ENCODE measurements at places on chromosomes 1 and 21.
A peak's percentile ranks its signal among the peaks of the same experiment; 100 is the strongest.

- no peak for DNase-seq
Measured at GRCh38 chr1:86583032-86583431, 36.2 kb downstream of the CLCA4 start.

- DNase-seq, result no peak
Measured at GRCh38 chr1:37951783-37952624, 5.2 kb upstream of the INPP5B start.

DNA sequence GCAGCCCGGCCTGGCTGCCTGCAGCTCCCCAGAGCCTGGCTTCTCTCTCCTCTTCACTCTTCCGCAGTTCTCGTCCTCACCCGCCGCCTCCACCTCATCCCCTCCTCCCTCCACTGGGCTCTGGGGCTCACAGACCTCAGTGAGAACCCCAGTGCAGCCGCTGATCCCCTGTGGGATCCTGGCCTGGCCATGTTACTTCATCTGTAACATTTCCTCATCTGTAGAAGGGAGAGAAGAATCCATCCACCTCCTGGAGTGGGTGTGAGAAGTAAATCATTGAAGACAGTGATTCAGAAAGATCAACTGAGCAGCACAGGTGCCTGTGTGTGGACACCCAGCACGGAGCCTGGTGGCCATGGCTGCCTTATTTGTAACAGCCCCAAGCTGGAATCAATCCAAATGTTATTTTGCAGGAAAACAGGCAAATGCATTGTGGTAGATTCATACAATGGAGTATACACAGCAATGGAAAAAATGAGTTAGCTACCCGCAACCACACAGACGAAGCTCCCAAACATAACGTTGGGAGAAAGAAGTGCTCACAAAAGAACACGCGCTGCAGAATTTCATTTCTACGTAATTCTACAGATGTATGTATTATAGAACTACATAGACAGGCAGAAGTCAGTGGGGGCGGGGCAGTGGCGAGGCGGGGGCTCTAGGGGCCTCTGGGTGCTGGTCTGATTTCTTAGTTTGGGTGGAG lies 8.7 kb downstream of the LAPTM5 start:
- DNase-seq, result peak; percentile 83

DNA sequence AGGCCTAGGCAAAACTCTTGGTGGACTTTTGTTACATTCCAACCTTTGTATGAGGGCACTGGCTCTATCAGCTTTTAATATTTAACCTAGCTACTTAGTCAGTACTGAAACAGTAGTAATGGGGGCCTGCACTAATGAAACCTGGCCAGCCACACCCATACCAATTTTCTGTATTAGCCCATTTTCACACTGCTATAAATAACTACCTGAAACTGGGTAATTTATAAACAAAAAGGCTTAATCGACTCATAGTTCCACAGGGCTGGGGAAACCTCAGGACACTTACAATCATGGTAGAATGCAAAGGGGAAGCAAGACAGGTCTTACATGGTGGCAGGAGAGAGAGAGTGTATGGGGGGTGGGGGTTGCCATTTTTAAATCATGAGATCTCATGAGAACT lies 245.7 kb upstream of the RGS18 start:
- no peak for DNase-seq

GRCh38 chr1:93641527-93641926 lies 40.1 kb downstream of the BCAR3 start:
- no peak for DNase-seq

- no peak for DNase-seq
Measured at GRCh38 chr1:240539769-240540414, 72.1 kb downstream of the GREM2 start.

GRCh38 chr1:222404710-222405109 lies 143.2 kb downstream of the HHIPL2 start:
- DNase-seq, result no peak

- no peak for DNase-seq
Measured at GRCh38 chr1:66294707-66295370, 239.1 kb upstream of the SGIP1 start.

DNA sequence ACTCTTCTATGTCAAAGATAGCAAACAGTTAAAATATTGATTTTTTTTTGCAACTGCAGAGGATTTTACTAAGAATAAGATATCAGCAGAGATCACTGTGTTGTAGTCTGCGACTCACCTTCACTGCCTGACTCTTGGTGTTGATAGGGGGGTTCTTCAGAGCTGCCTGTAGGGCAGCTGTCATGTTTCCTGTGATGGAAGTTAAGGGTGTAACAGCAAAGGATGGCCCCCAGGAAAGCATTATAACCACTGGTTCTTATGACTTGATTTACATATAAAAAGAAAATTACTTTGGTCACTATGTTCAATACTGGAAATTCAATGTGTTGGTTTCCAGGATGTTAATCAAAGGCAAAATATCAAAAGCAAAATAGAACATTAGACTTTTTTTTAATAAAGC lies 2.6 kb downstream of the ARPC5 start:
- no peak for DNase-seq

DNA sequence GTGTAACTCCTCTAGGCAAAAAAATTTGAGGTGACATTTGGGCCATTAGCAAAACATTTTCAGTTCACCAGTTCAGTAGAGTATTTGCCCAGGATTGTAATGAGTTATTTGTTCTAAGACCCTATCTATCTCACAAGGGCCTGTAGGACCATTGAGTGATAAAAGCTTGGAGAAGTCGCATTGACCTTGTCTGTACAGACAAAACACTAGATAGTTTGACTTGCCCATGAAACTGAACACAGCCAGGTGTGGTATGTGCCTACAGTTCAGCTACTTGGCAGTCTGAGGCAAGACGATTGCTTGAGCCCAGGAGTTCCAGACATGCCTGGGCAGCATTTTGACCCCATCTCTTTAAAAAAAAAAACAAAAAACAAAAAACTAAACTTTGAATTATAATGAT lies 3.1 kb downstream of the ATP5IF1 start:
- no peak for DNase-seq

DNA sequence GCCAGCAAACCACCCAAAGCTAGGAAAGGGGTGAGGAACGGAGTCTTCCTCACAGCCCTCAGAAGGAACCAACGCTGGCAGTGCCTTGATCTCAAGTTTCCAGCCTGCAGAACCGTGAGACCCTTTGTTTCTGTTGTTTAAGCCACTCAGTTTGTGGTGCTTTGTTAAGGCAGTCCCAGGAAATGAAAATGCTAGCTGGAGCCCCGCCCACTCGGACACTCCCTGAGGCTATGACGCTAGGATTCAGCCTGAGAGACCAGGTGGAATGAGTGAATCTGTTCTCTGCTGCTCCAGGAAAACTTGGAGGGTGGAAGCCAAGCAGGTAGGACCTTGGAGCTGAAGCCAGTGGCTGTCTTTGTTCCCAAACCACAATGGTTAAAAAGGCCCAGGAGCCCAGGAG lies 196.5 kb upstream of the POU3F1 start:
- DNase-seq, result no peak

- DNase-seq, result no peak
Measured at GRCh38 chr1:76006234-76006633, 68.3 kb upstream of the ST6GALNAC3 start.

DNA sequence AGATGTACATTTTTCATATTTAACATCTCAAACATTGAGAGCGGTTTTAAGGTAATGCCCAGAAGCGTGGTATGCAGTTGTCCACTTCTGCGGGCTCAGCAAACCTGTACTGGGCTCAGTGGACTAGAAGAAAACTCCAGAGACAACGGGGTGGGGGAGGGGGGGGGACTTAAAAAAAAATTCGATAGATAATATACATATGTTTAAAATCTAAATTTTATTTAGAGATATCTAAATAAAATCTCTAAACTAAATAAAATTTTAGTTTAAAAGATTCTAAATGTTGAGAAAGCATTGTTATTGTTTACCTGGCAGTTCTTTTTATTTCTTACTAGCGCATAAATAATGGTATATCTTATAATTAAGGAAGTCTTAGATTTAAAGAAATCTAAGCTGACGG lies 1.1 kb upstream of the IL12RB2 start:
- DNase-seq, result no peak

DNA sequence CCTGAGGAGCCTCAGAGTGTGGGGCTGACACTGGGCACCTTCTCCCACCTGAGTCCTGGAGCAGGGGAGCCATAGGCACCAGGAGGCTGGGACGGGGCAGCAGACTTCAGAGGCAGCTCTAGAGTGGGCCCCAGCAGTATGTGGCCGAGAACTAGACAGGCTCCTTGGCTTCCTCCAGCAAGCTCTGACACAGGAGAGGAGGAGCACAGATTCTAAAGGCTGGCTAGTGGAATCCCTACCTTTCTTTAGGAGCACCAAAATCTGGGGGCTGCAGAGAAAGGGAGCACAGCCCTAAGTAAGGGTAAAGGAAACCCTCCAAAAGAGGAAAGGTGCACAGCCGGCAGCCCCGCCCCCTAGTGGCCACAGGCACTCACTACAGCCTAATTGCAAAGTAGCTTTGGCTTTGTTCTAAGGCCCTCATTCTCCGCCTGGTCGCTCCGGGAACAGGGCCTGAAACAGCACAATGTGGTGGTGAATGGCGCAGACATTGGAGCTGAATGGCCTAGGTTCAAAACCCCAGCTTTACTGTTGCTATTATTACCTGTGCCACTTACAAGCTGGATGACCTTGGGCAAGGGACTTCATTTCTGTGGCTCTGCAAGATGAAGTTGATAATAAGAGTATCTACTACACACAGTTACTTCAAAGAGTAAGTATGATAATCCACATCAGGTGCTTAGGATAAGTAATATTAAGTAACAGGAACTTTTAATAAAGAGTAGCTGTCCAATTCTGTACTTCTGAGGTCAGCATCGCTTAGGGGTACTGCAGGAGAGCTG lies 8.8 kb upstream of the GUCA2A start:
- DNase-seq, result peak; percentile 52

- no peak for DNase-seq
Measured at GRCh38 chr21:14962217-14962616, 102.6 kb downstream of the NRIP1 start.

- no peak for DNase-seq
Measured at GRCh38 chr1:158353303-158354075, at the start of gene CD1E. Gene CD1E, plus strand, starts transcription at chr1:158353894. Its CDS starts 95 bp downstream, at chr1:158353989.

DNA sequence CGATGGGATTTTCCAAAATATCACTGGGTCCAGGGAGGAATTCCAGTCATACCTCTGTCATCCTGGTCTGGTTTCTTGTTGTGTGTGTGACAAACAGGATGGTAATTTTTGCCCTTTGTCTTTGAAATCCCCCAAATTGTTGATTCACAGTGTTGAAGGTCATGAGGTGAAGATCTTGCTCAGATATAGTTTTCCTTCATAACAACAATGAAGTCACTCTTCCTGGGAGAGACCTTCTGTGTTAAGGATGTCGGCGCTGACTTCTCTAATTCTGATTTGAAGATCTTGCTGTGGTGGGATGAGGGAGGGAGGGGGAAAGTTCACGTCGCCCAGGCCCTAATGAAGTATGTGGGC lies 32.2 kb upstream of the MPZL1 start:
- no peak for DNase-seq

DNA sequence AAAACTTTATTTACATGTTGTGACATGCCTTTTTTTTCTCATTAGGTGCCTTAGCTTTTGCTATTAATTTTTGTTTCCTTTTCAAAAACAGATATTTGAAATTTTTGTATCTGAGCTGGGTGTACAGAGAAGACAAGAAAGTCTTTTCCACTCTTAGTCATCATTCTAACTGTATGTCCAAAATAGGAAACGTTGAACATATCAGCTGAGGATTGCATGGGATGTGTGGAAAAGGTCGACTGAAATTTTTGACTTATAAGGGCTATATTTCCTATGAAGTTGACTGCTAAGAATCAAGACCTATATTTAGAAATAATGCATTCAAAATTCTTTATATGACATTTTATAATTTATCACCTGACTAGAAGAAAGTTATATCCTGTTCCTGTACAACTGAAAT lies 270.0 kb upstream of the ZRANB2 start:
- no peak for DNase-seq

DNA sequence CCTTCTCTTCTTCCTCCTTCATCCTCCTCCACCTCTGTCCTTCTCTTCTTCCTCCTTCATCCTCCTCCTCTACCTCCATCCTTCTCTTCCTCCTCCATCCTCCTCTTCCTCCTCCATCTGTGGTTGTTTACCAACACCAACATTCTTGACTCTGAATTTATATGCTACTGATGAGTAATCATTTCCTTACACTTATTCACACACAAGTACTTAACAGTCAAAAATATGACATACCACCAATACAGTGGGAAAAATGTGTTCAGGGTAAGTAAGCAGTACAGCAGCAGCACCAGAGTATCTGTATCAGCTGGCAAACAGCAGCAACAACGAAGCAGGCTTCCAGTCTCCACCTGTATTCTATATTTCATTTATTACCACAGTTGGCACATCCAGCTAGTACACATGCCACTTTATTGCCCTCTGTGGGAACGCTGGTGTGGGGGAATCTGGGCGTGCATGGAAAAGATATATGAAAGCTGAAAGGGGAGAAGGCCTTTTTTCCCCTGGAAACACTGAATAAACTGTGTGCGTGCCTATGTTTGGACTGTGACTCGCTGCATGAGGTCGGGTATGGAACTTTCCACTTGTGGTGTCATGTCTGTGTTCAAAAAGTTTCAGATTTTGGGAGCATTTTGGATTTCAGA lies 16.0 kb downstream of the ADSS2 start:
- DNase-seq, result no peak

DNA sequence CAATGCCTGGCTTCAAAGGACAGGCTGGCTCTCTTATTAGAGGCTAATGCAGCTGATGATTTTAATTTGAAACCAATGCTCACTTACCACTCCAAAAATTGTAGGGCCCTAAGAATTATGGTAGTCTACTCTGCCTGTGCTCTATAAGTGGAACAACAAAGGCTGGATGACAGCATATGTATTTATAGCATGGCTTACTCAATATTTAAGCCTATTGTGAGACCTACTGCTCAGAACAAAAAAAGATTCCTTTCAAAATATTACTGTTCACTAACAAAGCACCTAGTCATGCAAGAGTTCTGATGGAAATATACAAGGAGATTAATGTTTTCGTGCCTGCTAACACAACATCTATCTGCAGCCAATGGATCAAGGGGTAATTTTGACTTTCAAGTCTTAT lies 73.8 kb upstream of the DUSP10 start:
- no peak for DNase-seq

- peak; percentile 87 for DNase-seq
Measured at GRCh38 chr1:156486421-156487344, 13.9 kb downstream of the MEF2D start.

DNA sequence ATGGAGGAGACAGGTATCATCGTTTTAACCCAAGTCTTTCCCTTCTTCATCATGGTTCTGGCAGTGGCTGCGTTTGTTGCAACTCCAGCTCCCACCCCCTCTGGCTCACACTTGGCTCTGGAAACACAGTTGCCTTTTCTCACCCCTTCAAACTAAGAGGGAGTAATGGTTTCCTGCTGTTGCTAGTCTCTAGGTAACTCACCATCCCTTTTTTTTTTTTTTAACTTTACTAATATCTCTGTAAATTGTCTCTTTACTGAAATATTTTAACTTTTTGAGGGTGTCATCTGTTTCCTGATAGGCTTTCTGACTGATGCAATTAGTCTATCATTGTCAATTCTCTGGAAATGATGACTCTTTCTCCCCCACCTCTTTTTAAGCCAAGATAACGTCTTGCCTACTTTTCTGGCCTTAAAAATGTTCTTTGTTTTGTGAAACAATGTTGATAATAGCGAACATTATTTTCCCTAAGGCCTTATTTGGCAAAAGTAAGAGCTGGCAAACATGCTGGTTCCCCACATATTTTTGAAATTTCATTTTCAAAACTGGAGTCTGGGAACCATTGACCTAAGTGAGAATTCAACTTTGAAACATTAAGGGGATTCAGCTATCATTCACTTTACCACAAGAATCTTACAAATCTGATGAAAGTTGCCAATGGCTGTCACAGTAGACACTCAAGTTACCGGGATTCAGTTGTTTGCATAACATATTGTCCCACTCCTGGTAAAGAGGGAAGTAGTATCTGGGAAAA lies 85.3 kb downstream of the LEPR start:
- DNase-seq, result no peak

Measured in putamen (tissue), 1 donor.